Activated naive CD4-positive, alpha-beta T cell treated with anti-CD3 and anti-CD28 coated beads, Interleukin-2, amount 50 U/mL, for 72 hours (primary cell): ENCODE measurements at places on chromosomes 1 and 21.

DNA sequence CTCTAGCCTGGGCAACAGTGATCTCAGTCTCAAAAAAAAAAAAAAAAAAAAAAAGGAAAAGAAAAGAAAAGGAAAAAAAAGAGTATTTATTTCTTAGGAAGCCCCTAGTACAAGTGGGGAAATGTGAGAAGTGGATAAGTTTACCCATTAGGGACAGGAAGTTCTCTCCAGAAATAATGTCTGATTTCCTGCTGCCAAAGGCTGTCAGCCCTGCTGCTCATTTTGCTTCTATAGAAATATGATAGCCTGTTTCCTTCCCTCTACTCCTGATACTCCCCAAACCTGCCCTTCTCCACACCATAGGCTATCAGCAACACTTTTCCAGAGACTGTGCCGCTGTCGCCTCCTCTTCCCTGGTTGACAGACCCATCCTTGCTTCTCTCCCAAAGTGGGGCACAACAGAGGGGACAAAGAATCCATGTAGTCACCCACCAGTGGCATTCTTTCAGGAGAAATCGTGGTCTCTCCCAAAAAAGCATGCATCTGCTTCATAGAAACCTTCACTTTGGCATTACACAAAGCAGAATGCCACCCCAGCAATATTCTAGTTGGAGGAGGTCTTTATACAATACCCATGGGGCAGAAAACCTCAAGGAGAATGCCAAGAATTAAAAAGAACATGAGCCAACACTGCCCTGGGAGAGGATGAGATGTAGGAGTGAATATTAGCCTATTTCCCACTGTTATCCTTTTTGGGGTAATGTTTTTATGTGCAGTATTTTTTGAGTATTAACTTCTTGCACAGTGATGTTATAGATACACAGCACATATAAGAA, 166.3 kb upstream of the NR5A2 start:
- DNase-seq = no peak

DNA sequence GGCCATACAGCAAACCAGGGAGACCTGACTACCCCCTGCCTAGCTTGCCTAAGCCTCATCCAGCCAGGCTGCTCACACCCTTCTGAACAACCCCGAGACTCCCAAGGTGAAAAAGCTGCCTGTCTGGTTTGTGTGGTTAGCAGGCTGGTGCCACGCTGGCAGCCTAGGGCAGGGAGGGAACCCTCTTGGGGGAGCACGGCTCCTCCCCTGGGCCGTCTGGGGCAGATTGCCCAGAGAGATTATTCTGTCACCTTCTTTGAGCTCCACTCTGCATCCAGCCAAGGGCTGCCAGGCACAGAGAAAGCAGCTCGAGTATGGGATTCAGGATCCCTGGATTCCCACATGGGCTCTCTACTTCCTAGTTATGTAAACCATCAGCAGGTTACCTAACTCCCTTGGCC, 27.5 kb upstream of the TCEA3 start:
- DNase-seq = no peak

DNA sequence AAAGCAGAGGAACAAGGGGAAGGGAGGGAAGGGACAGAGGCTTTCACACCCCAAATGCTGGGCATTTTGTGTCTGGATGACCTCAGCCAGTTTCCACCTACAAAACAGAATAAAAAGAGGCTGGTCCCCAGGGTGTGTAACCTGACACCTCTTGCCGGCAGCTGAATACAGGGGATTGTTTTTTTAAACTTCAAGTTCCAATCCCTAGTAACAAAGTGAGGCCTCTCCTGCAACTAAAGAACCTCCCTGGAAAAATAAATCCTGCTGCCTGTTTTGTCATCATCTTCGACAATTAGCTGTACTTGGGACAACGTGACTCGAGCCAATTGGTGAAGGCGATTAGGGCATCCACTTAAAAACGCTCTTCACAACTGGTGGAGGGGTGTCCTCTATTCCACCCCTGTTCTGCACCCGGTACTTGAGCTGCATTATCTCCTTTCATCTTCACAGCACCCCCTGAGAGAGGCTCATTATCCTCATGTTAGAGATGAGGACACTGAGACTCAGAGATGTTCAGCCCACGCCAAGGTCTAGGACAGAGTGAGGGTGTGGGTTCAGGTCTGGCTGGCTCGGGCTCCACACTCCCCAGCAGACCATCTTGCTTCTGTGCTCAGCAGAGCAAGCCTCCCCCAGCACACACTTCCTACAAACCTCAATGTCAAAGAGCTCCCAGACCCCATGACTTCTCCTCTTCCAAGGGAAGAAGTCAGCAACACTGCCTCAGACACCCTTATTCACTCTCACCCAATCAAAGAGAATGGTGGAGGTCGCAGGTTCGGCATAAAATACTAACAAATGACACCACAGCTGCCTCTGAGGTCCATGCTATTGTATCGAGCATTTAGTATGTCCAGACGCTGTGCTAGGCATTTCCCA, 15.2 kb downstream of the ITPKB start:
- DNase-seq = no peak

- no peak for DNase-seq
These were observed at the start of gene RGS8 for GRCh38 chr1:182684116-182684828. TSS of gene RGS8 (minus strand) at chr1:182684587. CDS start at chr1:182669649, 14,938 bp downstream.

DNA sequence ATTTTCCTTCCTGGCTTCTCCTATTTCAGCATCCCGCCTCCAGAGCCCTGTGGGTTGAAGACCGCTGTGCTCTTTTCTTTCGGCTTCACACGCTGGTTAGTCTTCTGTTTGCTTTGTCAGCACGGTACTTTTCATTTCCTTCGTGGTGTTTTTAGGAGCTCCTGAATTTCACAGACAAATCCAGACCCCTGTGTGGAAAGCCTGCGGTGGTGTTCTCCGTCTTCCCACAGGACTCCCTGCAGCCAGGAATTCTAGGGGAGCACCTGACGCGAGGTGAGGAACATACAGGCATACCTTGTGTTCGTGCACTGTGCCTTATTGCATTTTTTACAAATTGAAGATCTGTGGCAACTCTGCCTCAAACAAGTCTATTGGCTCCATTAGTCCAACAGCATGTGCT, 210.2 kb upstream of the MAP1LC3C start:
- no peak for DNase-seq

GRCh38 chr21:42056996-42057689, 14.0 kb upstream of the UMODL1 start:
- no peak for DNase-seq

DNA sequence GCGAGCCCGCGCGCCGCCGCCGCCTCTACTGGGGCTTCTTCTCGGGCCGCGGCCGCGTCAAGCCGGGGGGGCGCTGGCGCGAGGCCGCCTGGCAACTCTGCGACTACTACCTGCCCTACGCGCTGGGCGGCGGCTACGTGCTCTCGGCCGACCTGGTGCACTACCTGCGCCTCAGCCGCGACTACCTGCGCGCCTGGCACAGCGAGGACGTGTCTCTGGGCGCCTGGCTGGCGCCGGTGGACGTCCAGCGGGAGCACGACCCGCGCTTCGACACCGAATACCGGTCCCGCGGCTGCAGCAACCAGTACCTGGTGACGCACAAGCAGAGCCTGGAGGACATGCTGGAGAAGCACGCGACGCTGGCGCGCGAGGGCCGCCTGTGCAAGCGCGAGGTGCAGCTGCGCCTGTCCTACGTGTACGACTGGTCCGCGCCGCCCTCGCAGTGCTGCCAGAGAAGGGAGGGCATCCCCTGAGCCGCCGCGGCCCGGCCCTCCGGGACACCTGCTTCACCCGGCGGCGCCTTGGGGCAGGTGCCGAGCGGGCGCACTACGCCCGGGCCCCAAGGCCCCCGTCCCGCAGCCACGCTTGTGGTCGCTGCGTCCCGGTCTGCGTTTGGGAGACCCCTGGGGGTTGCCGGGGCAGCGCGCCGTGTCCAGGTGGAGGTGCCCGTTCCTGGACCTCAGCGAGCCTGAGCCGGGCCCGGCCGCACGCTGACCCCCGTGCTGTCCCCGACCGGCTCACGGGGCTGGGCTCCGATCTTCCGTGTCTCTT, 944 bp downstream of the B3GALT6 start:
- DNase-seq = no peak

DNA sequence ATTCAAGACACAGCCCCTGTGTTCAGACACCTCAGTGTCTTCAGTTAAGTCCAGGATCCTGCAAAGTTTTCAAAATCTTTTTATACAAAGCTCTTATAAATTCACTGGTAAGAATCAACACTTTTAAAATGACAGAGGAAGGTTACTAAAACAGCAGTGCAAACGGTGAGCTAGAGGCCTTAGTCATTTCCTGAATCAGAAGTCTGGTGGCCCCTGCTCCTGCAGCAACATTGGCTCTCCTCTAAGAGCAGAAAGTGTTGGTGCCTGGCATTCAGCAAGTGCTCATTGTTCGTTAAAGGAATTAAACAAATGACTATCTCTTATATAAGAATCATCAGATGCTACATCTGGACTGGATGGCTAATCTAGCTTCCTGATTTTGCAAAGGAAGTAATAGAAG, 282.9 kb downstream of the PTGER3 start:
- DNase-seq = no peak

DNA sequence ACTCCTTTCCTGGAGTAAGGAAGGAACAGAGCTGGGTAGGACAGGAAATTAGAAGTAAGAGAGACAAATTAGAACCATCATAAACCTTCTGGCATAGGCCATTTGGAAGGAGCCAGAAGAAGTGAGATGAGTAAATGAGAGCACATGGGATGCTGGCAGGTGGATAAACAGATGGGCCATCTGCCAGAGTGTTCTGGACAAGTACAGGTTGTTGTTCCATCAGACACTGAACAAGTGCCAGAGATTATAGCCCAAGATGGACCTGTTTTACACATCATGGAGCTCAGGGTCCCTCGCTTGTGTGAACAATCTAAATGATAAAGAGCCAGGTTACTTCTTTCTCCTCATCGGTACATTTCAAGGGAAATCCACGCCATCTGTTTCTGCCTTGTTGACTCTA, 200.3 kb downstream of the HHIPL2 start:
- DNase-seq = no peak

DNA sequence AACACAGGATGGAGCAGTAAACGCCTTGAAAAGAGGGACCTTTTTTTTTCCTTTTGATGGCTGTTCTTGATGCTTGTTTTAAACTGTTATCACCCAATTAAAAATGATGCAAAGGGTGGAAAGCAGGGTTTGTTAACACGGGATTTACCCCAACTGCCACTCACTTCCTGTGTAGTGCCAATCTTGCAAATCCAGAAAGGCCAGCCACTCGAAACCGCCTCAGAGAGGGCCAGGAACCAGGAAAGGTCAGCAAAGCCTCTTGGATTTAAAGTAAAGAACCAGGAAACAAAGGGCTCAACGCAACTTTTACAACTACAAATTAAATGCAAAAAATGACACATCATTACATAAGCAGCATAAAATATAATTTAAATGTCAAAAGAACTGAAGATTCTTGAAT, 347.4 kb downstream of the PDE4B start:
- no peak for DNase-seq

GRCh38 chr1:201450721-201451291, 18.2 kb downstream of the PHLDA3 start:
- DNase-seq = no peak

GRCh38 chr1:226733304-226733703, 5.8 kb downstream of the ITPKB start:
- peak; percentile 54 for DNase-seq

DNA sequence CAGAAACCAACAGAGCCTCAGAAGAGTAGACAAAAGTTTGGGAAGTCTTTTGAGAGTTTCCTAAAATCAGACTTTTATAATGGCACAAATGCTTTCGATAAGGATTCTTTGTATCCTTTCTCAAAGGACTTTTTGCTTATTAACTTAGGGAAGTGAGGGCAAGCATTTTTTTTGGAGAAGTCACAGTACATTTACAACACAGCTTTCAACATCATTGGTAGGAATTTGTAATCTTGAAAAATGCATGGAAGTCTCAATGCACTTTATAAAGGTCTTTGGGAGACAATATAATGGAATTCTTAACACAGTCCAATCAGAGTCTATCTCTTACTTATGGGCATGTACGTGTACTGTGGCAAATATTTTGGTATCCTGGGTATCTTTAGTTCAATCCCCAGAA, 325.8 kb upstream of the NR5A2 start:
- no peak for DNase-seq

GRCh38 chr21:25329227-25329825, 278.0 kb downstream of the MRPL39 start:
- DNase-seq = no peak

DNA sequence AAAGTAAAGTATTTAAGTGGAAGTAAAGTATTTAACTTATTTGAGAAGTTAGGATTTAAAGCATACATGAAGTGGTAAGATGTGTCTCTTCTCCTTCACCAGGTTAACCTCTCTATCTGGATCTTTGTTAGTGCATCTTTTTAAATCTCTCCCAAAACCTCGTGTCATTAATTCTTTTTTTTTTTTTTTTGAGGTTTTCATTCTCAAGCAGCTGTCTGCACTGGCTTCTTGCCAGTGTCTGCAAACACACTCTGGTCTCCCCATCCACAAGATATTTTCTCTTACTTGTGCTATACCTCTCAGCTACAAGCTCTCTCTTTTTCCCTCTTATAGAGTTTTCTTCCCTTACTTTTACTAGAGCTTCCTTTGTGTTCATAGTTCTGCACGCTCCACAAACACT, 49.0 kb downstream of the CLDN17 start:
- no peak for DNase-seq

DNA sequence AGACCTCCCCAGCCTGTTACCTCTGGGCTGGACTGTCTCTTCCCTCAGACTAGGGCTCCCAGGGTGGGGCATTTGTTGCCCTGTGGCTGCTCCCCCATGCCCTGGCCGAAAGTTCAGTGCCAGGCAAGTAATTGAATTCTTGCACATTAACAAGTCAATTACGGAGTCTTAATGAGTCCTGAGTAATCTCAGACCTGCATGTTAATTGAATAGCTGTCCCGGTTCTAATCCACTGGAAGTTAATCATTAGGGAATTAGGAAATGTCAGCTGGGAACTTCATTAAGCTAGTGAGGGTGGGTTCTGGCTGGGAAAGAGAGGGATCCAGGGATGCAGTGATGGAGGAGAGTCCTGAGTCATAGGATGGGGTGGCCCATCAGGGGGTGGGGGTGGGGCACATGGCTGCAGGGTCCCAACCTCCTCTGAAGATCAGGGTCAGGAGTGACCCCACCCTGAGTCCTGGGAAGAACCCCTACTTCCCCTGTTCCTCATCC, 47.1 kb upstream of the CSF3R start:
- no peak for DNase-seq

DNA sequence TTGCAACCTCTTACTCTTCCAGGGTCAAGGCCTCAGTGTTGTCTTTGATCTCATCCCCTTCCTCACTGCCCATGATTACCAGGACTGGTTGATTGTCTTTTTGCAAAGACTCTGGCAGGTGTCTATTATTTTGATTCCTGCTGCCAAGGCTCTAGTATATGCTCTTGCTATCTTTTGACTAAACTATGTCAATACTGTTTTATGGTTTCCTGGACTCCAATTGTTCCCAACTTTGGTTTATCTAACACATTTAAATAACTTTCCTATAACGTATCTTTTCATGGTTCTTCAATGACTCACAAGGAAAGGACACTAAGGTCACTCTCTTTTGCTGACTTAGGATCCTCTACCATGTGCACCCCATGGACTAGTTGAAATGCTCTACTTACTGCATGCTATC, 141.5 kb downstream of the PTPRC start:
- DNase-seq = no peak

GRCh38 chr1:33388805-33389771, 41.8 kb downstream of the PHC2 start:
- no peak for DNase-seq

GRCh38 chr1:157734321-157734720, 33.8 kb upstream of the FCRL3 start:
- no peak for DNase-seq

GRCh38 chr21:36749935-36750575, 51.1 kb downstream of the SIM2 start:
- no peak for DNase-seq
